ENCODE measurements at places on chromosomes 2 and 18.

DNA sequence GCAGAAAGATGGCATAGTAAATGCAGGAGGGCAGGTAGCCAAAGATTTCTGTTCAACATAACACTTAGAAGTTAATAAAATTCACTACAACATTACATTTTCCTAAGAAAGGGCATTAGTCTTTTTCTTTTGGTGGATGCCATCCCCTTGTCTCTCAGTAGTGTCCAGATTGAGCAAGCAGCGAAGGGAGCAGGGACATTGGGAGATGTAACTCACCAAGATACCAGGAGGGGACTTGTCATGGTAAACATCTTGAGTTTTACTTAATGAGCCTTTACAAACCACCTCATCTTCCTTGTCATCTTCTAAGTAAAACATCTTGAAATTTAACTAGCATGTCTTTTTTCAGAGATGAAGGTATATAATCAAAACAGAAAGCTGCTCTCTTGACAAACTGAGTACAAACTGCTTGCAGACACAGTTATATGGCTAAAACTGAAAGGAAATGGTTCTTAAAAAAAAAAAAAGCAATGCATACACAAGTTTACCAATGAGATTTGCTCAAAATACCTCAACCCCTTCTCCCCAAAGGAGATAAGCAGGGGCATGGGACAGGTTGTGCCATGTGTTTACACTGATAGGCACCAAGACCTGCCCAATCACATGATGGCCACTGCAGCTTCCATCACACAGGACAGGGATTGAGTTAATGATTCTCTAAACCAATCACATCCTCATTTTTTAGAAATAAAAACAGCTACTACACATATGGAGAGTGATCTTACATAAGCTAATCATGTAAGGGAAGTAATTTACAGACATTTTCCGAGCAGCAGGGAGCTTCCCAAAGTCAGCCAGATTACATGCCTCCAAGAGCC lies 30.3 kb downstream of the LPIN2 start:
- no peak for DNase-seq

DNA sequence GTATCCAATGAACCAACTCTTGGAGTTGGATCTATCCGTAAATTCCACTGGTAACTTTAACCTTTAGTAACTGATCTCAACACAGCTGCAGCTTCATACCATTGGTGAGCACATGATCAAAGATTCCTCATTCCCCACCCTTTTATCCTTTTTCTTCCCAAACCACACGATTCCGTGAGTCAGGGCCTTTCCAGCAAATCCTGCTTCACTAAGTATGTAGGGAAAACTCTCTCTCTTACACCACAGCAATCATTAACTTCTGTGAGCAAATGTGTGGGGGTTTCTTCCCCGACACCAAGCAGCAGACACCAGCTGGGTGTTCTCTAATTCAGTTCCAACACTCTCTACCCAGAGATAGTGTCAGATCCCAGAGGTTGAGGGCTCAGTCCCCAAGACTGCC lies 23.5 kb downstream of the ELP2 start:
- DNase-seq: no peak

GRCh38 chr2:180992994-180993393 lies 12.6 kb downstream of the UBE2E3 start:
- DNase-seq: no peak

DNA sequence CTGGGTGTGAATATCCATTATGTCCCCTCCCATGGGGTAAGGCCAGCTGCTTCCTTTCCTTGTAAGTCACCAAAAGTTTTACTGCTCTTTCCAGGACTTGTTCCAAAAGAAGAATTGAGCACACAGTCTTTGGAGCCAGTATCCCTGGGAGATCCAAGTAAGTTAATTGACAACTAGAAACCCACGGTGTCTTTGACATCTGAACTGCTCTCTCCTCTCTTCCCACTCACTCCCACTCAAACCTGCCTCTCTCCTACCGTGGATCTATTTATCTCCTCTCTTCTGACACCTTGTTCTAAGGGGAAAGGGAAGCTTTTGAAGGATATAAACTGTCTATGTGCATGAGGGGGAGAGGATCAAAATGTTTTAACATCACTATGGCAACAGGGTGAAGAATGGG lies 86.7 kb downstream of the VIT start:
- DNase-seq: no peak

- DNase-seq: no peak
Measured at GRCh38 chr2:71410696-71411095, 42.7 kb upstream of the DYSF start.

- no peak for DNase-seq
Measured at GRCh38 chr2:205387350-205388055, 294.8 kb upstream of the NRP2 start.

DNA sequence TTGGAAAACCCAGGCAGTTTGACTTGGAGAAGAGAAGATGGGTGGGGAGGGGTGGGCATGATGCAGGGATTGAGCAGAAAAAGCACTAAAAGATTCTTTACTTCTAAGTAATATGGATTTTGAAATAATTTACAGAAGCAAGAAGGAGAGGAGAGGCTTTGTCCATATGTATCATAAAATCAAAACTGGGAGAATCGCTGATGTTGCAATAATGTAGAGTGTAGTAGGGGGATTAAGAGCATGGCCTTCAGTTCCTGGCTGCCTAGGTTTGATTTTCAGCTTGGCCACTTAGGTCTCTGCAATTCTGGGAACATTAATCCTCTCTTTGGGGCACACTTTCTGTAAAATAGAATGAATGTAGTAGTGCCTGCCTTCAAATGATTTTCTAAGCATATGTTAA lies 1760.4 kb upstream of the CELF4 start:
- no peak for DNase-seq

- no peak for DNase-seq
Measured at GRCh38 chr2:159551806-159552205, 64.5 kb downstream of the BAZ2B start.

- no peak for DNase-seq
Measured at GRCh38 chr2:220072669-220073220, 445.3 kb downstream of the SLC4A3 start.

All from NCI-H1417 (cell line).